NCI-H460 (cell line): ENCODE measurements at places on chromosomes 7 and 10. TPM values are rescaled to one million over a fixed set of nuclear protein-coding genes. Genes with fewer than 3 reads are reported as not detected.

GRCh38 chr7:151452680-151453325 is 12.9 kb upstream of the CRYGN start:
- DNase-seq = no peak

GRCh38 chr10:61052469-61053205 is 108.7 kb upstream of the RHOBTB1 start:
- DNase-seq = no peak

DNA sequence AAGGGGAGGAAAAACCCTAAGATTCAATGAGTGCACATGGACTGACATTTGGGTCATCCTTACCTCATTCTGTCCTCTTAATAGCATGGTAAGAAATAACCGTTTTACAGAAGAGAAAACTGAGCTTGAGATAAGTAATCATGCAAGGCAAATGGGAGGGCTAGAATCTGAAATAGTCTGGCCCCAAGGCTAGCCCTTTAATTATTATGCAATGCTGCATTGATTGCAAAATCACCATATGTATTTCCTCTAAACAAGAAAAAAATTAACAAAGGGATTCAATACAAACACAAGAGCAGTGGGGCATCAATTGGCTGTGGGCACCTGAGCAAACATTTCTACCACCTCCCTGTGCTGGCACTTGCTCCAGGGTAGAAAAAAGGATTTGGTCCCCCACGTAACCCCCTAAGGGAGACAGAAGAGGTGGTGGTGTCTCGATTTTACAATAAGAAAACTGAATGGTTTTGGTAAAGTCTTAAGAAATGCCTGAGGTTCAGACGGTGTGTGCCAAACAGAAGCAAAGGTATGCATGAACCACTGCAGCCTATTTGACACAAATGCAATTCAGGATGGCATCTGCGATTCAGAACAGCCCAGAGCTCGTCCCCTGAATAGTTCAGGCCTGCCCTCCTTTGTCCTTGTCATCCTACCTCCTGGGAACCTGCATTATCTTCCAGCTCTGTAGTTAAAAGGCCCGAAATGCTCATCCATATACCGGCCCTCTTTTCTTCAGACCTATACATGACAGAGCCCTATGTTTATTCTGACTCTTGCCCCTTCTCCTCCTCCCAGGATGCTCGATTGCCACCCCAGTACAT is 23.6 kb downstream of the PIP4K2A start:
- DNase-seq = no peak

DNA sequence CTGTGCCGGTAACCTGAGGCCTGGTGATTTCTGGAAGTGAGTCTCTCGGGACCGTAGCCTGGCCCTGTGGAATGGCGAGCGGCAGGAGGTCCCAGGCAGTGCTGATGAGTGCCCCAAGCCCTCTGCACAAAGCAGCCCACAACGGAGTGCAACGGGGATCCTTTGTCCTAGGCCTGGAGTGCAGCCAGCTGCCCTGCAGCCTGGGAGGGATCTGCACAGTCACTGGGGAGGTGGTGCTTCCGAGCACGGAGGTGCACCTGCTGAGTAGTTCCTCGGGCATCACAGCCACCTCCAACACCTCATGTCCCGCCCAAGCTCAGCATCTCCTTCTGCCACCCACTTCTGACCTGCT is 162.8 kb upstream of the ZMIZ1 start:
- DNase-seq = no peak

GRCh38 chr10:114541081-114541796 is 116.8 kb downstream of the ABLIM1 start:
- peak; percentile 88 for DNase-seq

DNA sequence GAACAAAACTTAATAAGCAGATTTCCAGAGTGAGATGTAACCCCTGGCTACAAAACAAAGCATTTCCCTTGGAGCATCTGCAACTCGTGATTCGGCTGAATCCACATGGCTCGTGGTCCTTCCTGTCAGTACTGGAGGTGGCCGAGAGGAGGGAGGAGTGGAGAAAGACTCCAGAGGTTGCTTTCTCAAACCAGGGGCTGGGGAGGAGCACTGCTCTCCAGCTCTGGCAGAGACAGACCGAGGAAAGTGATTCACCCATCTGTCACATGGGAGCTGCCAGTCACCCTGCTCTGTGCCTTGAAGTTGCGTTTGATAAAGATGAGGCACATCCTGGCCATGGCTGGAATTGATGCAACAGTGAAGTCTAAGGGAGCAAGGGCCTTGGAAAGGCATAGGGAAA is 72.7 kb downstream of the COL13A1 start:
- DNase-seq = no peak

GRCh38 chr10:44463511-44464121 is 78.7 kb upstream of the CXCL12 start:
- DNase-seq = no peak

- no peak for DNase-seq
Measured at GRCh38 chr10:92702301-92702916, 12.7 kb downstream of the HHEX start.

DNA sequence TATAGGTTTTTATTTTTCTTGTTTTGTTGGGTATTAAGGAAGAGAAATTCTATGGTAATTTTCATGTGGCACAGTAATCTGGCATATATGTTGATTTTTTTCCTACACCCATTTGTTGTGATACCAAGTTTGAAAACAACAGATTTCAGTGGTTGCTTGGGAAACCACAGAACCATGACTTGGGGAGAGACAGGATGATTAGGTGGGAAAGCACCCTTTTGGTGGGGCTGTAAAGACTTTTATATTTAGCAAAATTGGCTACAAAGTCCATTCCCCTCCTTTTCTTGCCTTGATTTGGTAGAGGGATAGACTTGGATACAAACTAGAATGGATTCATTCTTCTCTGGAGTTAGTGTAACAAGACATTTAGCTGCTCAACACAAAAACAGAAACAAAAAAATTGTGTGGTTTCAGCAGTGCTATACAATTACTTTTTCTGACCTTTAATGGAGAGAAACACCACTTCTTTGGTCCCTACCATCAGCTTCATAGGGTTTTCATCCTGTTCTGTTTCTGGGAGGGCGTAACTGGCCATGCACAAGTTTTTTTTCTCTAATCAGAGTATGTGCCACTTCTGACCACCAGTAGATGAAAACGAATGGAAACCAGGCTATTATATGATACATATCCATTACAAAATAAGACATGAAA is 52.7 kb downstream of the FIGNL1 start:
- DNase-seq = no peak

- no peak for DNase-seq
Measured at GRCh38 chr7:2269991-2270460, 28.0 kb downstream of the NUDT1 start.

GRCh38 chr7:77321300-77321699 is 94.8 kb downstream of the GSAP start:
- no peak for DNase-seq

DNA sequence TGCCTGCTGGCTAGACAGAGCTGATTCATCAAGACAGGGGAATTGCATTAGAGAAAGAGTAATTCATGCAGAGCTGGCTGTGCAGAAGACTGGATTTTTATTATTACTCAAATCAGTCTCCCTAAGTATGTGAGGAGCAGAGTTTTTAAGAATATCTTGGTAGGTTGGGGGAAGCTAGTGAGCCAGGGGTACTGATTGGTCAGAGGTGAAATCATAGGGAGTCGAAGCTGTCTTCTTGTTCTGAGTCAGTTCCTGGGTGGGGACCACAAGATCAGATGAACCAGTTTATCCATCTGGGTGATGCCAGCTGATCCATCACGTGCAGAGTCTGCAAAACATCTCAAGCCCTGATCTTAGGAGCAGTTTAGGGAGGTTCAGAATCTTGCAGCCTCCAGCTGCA is 39.8 kb downstream of the FOXI2 start:
- no peak for DNase-seq

- no peak for DNase-seq
Measured at GRCh38 chr7:37039131-37039749, 314.9 kb upstream of the AOAH start.

GRCh38 chr10:4108693-4109092 is 323.7 kb upstream of the KLF6 start:
- no peak for DNase-seq

- no peak for DNase-seq
Measured at GRCh38 chr10:49273082-49273465, 25.9 kb upstream of the C10orf71 start.

DNA sequence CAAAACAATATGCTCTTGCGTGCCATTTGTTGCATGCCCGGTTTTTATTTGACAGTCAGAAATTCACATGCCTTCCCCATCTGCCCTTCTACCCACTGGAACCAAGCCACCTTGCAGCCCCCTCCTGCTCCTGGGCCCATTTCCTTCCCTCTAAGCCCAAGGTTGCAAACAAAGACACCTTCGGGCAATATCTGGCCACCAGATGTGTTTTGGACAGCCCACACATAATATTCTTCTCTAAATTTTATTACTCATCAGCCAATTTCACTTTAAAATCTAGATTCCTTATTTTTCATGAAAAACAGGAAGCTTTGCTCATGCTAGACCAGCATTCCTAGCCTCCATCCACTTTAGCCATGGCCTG is 18.2 kb upstream of the C10orf105 start:
- DNase-seq = no peak

DNA sequence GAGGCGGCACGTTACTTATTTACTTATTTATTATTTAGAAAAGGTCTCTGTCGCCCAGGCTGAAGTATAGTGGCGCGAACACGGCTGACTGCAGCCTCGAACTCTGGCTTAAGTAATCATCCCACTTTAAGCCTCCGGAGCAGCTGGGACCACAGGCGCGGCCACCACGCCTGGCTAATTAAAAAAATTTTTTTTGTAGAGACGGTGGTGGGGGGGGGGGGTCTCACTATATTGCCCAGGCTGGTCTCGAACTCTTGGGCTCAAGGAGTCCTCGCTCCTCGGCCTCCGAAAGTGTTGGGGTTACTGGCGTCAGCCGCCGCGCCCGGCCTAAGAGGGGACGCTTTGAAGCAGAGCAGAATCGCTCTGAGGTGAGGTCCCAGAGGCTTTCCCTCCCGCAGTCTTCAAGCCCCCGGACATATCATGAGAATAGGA is 675 bp upstream of the FRAT2 start:
- no peak for DNase-seq

- no peak for DNase-seq
Measured at GRCh38 chr10:104488439-104488832, 134.8 kb downstream of the CFAP58 start.

- DNase-seq = no peak
Measured at GRCh38 chr7:138900035-138900828, 81.0 kb downstream of the KIAA1549 start.

- DNase-seq = no peak
Measured at GRCh38 chr7:2922348-2922691, 78.2 kb upstream of the GNA12 start.

GRCh38 chr7:6533893-6534495 is 17.3 kb downstream of the GRID2IP start:
- DNase-seq = no peak

DNA sequence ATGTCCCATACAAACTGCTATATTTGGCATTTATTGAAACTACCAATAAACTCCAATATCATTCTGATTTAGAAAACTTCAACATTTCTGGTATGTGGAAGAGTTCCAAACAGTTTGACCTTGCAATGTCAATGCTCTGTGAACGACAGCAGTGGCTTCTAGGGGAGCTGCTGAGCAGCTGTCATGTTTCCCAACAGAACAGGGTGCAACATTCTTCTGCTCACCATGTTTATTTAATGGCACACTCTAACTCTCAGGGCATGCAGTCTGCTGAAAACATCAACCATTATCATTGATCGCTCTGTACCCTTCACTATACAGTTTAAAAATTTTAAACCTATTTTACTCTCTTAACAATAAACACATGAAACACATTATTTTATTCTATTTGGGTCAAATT is 25.9 kb downstream of the LMOD2 start:
- DNase-seq = no peak

DNA sequence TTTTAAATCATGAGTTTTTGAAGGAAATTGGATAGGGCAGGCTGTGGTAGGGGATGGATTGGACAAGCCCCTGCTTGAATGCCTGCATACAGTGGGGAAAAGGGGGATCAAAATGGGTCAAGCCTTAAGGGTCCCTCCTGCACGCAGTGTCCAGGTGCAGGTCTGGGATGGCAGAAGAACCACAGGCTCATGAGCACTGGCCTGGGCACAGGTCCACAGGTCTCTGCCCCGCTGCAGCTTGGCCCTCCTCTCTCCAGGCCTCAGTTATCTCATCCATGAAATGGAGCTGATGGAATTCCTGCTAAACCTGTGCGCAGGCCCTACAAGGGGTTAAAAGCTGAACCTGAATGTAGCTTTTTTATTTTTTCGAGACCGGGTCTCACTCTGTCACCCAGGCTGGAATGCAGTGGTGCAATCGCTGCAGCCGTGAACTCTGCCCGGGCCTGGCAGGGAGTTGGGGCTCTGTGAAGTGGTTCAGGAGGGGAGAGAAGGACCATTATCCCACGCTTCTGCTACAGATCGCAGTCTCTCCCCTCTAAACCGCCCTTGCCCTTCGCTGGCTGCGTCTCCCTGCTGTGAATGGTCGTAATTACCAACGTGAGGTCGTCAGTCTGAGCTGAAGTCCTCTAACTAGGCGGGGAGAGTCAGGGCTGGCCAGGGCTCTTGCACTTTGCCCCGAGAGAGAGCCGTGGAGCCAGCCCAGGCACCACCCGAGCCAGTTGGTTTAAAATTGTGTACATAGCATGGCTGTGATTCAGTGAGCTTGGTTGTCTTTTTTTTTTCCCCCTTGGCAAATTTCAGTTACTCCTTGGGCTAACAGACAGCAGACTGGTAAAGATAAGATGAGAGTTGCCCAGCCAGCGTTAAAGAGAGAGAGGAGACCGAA is 77.5 kb upstream of the GTF2I start:
- no peak for DNase-seq

- no peak for DNase-seq
Measured at GRCh38 chr10:25849988-25850387, 84.0 kb upstream of the MYO3A start.

DNA sequence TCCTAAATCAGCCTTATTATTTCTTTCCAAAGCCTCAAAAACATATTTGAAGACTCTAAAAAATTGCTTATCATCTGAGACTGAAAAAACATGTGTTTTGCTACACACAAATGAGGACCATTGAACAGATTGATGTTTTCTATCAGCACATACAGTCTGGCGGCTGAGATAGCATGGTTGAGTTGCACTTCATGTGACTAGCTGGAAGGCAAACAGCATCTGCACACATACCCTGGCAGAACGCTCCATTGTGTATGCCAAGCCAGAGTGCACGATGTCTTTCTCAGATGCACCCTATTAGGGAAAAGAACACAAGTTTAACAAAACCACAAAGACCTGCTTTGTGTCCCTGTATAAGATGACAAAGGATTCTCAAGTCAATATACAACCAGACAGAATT is 33.0 kb downstream of the FAM25A start:
- DNase-seq = no peak

- no peak for DNase-seq
Measured at GRCh38 chr10:109418795-109419194, 504.5 kb downstream of the XPNPEP1 start.

- DNase-seq = no peak
Measured at GRCh38 chr10:85788570-85788969, 578.0 kb downstream of the GRID1 start.

- no peak for DNase-seq
Measured at GRCh38 chr7:155418941-155419755, 38.8 kb upstream of the EN2 start.

- no peak for DNase-seq
Measured at GRCh38 chr10:12875100-12875499, 126.4 kb downstream of the CCDC3 start.

POU6F2 gene
- total RNA-seq = not detected in 2 replicates

SCART1 gene
- 0.92 and 1.2 TPM in 2 replicates for total RNA-seq

BTAF1 gene
- total RNA-seq = 43.2 and 52.8 TPM in 2 replicates

MRC1 gene
- total RNA-seq = 0.14 and 0.15 TPM in 2 replicates

FOXP2 gene
- total RNA-seq = not detected in 2 replicates

SFRP5 gene
- total RNA-seq = not detected in 2 replicates

DNAH11 gene
- total RNA-seq = 0.22 and 0.40 TPM in 2 replicates

NMT2 gene
- 16.9 and 17.5 TPM in 2 replicates for total RNA-seq

PTPN20 gene
- 18.1 and 21.1 TPM in 2 replicates for total RNA-seq

GSTO2 gene
- total RNA-seq = 75.4 and 86.5 TPM in 2 replicates

FBXL13 gene
- total RNA-seq = 38.7 and 40.6 TPM in 2 replicates

NANOS1 gene
- 1.6 and 1.8 TPM in 2 replicates for total RNA-seq

ADIRF gene
- not detected in 2 replicates for total RNA-seq
